ENCODE measurements at places on chromosomes 1 and 21.

DNA sequence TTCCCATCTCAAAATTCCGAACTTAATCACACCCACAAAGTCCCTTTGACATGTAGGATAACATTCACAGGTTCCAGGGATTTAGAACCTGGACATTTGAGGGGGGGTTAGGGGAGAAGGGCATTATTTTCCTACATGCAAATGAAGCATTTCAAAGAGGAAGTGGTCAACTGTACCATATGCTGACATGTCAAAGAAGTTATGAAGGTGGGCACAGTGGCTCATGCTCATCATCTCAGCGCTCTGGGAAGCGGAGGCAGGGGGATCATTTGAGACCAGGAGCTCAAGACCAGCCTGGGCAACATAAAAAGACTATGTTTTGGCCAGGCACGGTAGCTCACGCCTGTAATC is 35.7 kb downstream of the PTP4A2 start:
- no peak for DNase-seq

DNA sequence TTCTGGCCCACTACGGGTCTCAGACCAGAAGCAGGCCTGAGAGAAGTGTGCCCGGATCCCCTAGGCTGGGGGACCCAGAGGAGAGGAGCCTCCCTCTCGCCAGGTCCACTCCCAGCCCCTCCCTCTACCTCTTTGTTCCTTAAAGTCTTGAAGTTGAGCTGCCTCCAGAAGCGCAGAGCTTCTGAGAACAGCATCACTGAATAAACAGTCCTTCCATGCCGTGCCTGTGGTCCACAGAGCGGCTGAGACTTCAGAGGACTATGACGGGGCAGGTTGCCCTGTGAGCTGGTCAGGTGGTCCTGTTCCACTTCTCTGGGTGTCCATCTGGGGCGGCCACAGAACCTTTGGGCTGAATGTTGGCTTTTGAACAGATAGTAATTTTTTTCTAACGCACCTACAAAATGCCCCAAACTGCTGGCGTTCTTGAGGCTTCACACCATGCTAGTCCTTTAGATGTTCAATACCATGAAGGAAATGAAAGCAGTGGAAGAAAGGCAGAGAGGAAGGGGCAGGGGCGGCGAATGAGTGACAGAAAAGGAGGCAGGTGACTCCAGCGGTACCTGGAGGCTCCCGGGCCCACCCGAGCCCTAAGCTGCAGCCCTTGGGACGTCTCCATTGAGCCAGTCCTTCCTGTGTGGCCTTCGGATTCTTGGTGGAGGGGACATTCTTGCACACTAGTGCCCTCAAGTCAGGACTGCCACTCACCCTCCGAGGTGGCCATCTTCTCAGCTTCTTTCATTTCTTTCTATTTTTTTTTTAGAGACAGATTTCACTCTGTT is 239.3 kb upstream of the VAMP3 start:
- no peak for DNase-seq

DNA sequence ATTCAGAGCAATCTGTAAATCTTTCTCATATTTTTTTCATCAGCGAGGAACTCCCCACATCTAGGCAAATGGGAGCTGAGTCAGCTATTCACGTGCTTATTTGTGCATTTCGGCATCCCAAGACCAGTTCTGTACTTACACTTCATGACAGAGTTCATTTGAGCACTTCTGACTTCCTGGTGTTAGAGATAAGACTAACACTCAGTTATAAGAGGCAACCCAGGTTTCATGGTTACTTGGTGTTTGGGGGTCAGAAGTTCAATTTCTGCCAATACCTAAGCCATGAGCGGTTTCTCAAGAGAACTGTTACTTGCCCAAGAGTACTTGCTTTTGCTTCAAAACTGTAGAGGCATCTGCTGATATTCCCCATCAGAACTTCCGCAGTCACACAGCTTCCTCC is 24.1 kb upstream of the DESI2 start:
- DNase-seq = no peak

- no peak for DNase-seq
These were observed 38.6 kb downstream of the GPR3 start for GRCh38 chr1:27430903-27431600.

- DNase-seq = no peak
These were observed 229.9 kb downstream of the TTLL7 start for GRCh38 chr1:83769072-83769471.

- DNase-seq = no peak
These were observed 381.6 kb downstream of the SIPA1L2 start for GRCh38 chr1:232248276-232248820.

Data from Caco-2 (cell line).